Right lung (tissue), 10 donors: ENCODE measurements at places on chromosomes 5 and 9. TPM values are rescaled to one million over a fixed set of nuclear protein-coding genes. Genes with fewer than 3 reads are reported as not detected.

EIF4E1B gene
- polyA plus RNA-seq: 0.05 TPM

TPPP gene
- polyA plus RNA-seq: 8.2 TPM

FGF18 gene
- 11.2 TPM for polyA plus RNA-seq

MEIKIN gene
- polyA plus RNA-seq: not detected

PROB1 gene
- 0.97 TPM for polyA plus RNA-seq

SLC4A9 gene
- polyA plus RNA-seq: 0.25 TPM

C5orf52 gene
- not detected for polyA plus RNA-seq

LRRC14B gene
- polyA plus RNA-seq: 1.6 TPM

ZDHHC21 gene
- polyA plus RNA-seq: 33.7 TPM

RALGPS1 gene
- 26.4 TPM for polyA plus RNA-seq

ALDH1A1 gene
- 37.5 TPM for polyA plus RNA-seq

CCIN gene
- 0.08 TPM for polyA plus RNA-seq

GPR150 gene
- not detected for polyA plus RNA-seq

SLC6A3 gene
- polyA plus RNA-seq: 1.3 TPM

SMIM33 gene
- polyA plus RNA-seq: not detected
